Fibroblast of lung (primary cell): ENCODE measurements at places on chromosomes 12 and 14.
A peak's percentile ranks its signal among the peaks of the same experiment; 100 is the strongest.

- DNase-seq, result peak; percentile 33
These were observed 127.4 kb upstream of the ARHGAP5 start for GRCh38 chr14:31949709-31950108.

DNA sequence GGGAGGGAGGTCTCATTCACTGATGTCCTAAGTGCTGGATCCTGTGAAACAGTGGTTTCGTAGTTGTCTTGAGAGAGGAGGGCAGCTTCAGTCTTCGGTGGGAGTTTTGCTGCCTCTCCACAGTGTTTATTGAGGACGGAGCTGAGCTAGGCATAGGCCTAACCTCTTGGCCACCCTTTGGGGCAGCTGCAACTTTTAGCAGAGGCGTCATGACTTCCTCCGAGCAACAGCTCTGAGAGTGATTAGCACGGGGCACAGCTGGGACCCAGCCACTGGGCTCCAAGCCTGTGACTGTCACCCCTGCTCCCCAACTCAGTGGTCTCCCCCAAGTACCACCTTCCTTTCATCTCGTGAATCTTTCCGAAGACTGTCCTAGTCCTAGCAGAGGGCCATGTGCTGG, 139.9 kb upstream of the NCOR2 start:
- no peak for DNase-seq

- no peak for DNase-seq
These were observed 7.6 kb downstream of the ARHGEF40 start for GRCh38 chr14:21077672-21078071.

GRCh38 chr12:52627395-52628110, 9.2 kb upstream of the KRT73 start:
- no peak for DNase-seq

- no peak for DNase-seq
These were observed 49.9 kb downstream of the PELI2 start for GRCh38 chr14:56168007-56168616.
